ENCODE measurements at places on chromosomes 6 and 20.

DNA sequence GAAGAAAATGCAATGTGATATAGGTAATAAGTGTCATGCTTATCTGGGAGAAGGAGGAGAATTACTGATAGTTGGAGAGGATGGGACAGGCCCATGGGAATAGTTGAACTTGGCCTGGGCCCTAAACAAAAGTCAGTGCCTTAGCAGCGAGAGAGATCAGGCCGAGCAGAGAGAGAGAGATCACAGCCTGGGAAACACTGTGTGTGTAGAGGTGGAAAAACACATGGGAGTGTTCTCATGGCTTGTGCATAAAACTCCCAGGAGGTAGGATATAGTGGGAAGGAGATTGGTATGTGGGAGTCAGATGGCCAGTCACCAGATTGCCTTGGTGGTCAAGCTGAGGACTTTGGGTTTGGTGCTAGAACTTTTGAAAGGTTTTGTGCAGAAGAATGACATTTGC is 47.6 kb downstream of the FIG4 start:
- no peak for DNase-seq

GRCh38 chr6:32886681-32887383 is 32.8 kb downstream of the PSMB9 start:
- no peak for DNase-seq

DNA sequence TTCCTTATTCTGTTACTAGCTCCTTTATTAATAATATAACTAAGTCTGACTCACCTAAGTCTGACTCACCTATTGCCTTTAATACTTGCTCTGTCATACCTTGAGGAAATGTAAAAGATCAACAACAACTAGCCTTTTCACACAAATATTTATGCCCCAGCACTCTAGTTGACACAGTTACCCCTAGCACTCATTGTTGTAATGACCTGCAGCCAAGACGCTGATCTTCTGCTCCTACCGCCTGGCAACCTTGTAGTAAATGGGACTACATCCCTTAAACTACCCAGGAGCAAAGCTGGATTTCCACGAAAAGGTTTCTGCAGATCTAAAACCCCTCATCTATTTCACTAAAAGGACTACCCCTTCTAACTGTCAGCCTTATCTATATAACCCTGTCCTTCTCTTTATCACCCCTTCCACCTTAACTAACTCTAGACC is 90.0 kb downstream of the PLG start:
- DNase-seq, result no peak

- no peak for DNase-seq
These were observed 107.5 kb downstream of the RALGAPA2 start for GRCh38 chr20:20604907-20605306.

All from T follicular helper cell (primary cell).